Activated CD4-positive, alpha-beta T cell treated with anti-CD3 and anti-CD28 coated beads for 24 hours (primary cell): ENCODE measurements at places on chromosomes 2 and 18.

DNA sequence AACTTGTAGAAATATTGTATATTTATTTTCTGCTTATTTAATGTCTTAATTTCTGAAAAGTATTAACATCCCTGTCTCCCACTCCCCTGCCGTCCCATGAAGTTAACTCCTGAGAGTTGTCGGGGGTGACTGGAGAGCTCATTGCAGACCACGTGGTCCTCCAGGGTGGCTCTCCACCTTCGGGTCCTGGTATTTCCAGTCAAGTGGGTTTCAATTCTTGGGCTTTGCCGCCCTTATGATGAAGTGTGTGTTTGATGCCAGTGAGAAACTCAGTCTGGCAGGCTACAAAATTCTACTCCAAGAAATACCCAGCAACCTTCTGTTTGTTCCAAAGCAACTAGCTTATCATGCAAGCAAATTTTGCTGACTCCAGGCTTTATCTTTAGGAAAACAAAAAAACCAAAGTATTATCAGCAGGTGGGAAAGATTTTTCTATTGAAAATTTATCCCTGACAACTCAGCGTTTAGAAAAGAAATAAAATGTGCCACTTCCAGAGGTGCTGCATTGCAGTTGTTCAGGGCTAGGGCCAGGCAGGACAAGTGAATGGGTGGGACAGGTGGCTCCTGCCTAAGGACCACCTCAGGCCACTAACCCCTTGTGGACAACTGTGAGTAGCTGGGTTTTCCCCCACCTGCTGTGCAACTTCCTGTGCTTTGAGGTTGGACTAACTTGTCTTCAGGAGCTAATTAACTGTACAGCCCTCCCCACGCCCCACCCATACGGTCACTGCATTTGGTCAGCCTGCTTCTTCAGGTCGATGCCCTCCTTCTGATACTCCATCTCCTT, 46.6 kb downstream of the BCL2L11 start:
- DNase-seq: no peak

GRCh38 chr2:113895819-113896563, 6.1 kb downstream of the ACTR3 start:
- no peak for DNase-seq

DNA sequence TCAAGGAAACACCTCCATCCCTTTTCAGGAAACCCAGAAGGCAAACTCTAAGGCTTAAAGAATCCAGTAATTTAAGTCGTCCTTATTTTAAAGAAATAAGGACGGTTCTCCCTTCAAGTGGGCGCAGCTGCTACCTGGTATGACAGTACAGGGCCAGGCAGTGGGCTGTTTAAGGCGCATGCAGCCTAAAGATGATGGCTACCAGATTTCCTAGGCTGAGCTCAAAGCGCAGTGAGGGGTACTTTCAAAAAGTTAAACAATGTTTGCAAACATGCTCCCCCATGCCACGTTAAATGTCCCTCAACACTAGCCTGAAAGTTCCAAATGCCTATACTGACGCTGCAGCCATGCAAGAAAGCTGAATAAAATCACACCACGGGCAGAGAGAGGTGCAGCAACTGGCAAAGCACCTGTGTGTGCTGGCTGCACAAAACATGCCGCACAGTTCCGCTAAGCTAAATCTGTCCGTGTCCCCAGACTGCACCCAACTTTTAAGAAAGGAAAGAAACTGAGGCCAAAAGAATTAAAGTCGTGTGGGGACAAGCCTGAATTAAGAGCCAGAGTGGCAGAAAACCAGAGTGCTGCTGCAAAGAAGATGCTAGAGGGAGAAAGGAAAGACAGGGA, 583 bp downstream of the HIBCH start:
- no peak for DNase-seq

GRCh38 chr18:68734308-68734707, 19.4 kb upstream of the TMX3 start:
- DNase-seq: no peak

DNA sequence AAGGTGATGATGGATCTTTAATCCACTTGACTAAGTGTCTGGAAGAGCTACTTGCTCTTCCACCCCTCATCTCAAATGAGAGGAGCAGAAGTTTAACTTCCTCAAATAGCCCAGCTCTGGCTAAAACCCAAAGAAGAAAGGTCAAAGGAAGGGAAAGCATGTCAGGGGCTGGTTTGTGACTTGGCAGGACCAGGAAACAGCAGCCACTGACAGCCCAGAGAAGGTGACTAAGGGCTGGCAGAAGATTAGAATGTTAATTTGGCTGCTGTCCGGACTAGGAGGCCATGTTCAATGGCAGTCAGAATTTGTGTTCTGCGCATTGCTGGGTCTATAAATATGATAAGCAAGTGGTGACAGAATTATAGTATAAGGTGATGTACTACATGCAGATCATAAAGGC, 386.2 kb downstream of the SETBP1 start:
- no peak for DNase-seq

DNA sequence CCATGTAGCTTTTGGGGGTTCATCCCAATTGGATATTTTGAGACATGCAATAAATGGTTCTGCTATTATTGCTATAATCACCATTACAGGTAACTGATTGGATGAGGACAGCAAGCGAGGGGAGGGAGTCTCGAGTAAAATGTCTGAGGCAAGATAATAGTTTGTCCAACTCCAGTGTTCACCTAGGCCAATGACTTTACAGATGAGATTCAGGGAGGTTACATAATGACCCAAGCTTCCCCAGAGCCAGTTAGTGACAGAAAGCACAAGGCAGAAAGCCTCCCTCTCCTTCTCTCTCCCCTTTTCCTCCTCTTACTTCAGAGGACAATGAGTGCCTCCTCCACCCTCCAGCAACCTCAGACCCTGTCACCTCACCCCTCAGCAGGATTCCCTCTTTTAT, 98.4 kb upstream of the GLS start:
- no peak for DNase-seq

DNA sequence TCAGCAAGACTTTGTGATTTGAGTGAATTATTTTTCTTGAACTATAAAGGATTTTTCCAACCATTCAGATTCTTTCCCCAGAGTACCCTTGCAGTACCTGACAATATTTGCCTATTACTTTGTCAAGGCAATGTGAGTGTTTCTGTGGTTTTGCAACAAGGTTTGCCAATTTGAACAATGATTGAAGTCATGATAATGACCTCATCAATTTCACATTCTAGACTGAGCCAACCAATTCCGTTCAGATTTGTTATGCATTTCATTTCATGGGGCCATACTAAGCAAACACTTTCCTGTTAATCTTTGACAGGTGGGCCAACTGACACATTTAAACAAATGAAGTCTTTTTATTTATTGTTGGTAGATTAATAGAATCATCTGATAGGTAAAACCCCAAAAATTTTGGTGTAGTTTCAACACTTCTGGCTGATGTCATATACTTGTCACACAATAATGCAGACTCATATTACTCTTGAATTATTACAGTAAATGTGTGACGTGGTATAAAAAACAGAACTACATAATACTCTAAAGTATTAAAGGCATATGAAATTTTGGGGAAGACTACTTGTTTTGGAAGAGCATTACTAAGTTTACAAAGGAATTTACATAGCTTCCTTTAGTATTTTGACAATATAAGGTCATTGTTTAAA, 526.4 kb downstream of the DPP10 start:
- DNase-seq: no peak

GRCh38 chr2:32706815-32707579, 79.1 kb downstream of the TTC27 start:
- no peak for DNase-seq

DNA sequence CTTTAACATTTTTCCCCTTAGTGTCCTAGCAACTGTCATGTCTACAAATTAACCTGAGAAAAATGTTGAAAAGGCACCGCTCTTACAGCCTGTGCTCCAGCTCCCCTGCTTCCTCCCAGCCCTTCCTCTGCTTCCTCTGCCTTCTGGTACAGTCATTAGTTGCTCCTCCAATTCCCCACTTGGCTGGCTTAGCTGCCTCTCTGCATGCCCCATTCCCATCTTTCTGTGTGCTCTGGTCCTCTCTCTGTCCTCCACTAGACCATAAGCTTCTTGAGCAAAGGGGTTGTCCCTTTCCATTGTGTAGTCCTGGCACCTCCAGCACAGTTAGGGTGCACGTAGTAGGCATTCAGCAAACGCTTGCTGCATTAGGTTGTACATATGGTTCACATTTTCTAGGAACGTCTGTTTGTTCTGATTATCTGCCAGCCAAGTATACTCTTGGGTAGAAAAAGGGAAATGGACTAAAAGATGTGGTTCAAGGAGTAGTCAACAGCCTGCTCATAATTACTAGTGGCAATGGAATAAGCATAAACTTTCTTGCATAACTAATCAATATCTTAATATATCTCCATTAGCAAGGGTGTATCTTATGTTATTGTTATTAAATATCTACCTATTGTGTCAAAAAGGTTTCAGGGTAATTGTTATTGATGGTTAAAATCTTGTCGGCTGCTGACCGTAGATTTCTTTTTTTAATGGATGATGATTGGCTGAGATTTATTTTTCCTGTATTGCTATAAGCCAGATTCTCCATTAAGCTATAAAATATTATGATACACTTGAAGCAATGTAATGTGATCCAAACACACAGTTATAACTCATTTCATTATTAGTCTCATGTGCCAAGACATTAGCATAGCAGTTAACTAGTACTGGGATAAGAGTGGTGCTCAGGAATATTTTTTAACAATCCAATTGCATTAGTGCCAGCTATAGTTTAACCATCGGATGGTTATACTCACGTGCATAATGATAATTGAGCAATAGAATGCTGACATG, 340.1 kb downstream of the SLC4A3 start:
- no peak for DNase-seq

DNA sequence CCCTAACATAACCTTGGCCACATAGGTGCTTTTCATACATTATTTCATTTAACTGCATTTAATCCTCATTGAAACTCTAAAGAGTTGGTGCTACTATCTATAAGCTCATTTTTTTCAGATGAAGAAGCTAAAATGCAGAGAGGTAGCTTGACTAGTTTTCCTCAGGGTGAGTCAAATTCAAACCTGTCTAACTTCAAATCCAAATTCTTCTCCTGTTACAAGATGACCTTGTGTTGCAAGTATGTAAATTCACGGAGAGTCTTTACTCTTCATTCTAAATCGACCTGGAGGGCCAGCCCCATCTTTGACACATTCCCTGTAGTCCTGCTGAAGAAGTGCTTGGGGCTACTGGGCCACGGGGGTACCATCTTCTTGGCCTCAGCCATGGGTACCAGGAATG, 8.2 kb upstream of the SETBP1 start:
- no peak for DNase-seq

DNA sequence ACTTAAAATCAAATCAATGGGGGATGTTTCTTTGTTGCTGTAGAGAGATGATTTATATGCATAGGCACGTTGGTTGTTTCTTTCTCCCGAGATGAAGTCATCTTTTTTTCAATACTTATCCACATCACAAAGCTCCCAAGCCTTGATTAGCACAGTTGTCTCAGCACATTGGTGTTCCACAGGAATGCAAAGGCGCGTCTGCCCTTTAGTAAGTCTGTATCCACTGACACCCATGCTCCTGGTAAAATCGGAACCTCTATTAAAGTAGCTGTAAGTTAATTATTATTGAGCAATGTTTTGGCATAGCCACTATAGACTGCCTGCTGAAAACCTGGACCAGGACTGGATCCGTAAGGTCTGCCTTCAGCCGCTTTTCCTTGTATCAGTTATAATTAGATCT, 77.6 kb upstream of the RBM44 start:
- no peak for DNase-seq

GRCh38 chr2:138086576-138086975, 122.3 kb downstream of the HNMT start:
- DNase-seq: no peak

DNA sequence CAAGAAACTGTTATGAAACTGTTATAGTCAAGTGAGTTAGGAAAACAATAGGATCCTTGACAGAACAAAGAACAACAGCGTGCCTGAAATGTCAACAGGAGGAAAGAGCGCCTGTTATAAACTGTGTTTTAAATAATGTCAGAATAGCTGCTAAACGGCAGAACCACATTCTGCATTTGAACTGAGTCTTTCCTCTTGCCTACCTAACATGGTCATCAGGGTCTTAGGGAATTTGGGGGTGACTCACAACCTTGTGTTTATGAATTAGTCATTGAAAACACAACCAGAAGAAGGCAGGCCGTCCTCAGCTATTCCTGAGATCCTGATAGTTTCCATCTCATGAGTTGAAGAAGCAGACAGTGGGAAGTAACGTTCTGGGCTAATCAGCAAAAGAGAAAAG, 222.0 kb upstream of the FN1 start:
- no peak for DNase-seq

GRCh38 chr2:219460424-219460926, 25.8 kb downstream of the SPEG start:
- DNase-seq: no peak

GRCh38 chr18:3305354-3305762, 43.4 kb downstream of the MYL12B start:
- peak; percentile 8 for DNase-seq
